Retinal pigment epithelial cell (primary cell): ENCODE measurements at places on chromosomes 3 and 15.

DNA sequence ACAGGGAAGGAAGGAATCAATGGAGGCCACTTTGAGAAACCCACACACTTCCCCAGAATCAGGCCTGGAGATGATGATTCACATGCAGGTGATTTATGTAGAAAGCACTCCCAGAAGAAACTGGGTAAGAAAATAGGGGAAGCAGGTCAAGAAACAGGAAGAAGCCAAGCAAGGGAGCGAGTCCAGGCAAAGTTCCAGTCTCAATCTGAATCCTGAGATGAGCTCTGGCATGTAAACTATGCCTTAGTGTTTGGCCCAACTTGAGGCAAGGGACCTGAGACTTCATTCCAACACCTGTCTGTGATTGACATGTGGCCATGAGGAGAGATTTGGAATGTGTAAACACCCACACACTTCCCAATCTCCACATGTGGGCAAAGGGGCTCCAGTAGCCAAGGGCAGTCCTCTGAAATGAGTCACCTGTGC is 61.6 kb upstream of the CTNNB1 start:
- no peak for DNase-seq

GRCh38 chr3:41141433-41142167 is 57.7 kb upstream of the CTNNB1 start:
- DNase-seq = no peak

- no peak for DNase-seq
Measured at GRCh38 chr3:171250444-171250843, 209.8 kb downstream of the TNIK start.

- DNase-seq = no peak
Measured at GRCh38 chr3:169344465-169344864, 319.0 kb downstream of the MECOM start.

GRCh38 chr3:128369881-128370642 is 96.6 kb downstream of the DNAJB8 start:
- no peak for DNase-seq

DNA sequence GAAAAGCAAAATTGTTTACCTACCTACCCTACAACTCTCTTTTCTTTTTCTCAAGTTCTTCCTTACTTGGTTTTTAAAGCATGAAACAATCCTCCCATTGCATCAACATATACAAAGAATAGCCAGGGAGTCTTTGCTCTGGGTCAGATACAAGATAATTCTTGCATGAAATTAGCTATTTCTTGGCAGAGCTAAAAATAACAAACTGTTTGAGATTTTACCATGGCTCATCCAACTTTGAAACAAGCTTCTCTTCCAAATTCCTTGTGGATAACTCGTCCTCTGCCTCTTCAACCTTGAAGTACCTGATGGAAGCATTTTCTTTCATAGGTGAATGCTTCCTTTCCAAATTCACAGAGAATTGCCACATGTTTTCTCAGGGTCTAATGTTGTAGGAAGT is 9.2 kb upstream of the CBLB start:
- DNase-seq = no peak

DNA sequence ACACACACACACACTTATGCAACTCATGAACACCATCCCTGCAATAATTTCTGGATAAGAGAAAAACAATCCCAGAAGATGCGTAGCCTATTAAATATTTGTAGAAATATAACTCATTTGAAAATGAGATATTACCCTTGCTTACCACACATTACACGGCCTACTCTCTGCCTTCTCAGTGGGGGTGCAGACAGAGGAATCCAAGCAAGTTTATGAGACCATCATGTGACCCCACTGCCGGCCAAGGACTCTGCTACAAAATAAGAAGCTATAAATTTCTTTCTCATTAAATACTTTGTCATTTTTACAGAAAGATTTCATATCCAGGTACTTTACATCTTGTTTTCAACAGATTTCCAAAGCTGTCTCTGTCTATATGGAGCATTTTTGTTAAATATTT is 286.3 kb downstream of the ZNF385D start:
- no peak for DNase-seq

DNA sequence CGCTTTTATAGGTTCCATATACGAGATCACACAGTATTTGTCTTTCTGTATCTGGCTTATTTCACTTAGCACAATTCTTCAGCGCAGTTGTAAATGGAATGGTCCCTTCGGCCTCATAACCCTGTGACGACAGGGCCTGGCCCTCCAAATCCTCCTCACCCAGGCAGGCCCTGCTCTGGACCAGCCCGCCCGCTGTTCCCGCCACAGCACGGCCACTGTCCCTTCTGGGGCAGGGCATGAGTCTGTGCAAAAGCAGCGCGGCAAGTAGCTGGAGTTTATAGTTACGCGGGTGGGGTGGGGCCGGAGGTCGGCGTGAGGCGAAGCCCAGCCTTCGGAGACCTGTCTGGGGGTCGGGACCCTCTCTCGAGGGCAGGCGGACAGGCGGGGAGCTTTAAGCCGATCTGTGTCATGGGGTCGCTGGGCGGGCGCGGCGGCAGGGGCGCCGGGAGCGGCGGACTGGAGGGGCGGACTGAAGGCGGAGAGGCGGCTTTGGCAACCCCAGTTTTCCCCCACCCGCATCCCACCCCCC is 543 bp downstream of the ARPIN start:
- DNase-seq = no peak

- no peak for DNase-seq
Measured at GRCh38 chr3:125280668-125281361, 68.3 kb upstream of the SLC12A8 start.

GRCh38 chr3:105944721-105945120 is 75.9 kb upstream of the CBLB start:
- no peak for DNase-seq

DNA sequence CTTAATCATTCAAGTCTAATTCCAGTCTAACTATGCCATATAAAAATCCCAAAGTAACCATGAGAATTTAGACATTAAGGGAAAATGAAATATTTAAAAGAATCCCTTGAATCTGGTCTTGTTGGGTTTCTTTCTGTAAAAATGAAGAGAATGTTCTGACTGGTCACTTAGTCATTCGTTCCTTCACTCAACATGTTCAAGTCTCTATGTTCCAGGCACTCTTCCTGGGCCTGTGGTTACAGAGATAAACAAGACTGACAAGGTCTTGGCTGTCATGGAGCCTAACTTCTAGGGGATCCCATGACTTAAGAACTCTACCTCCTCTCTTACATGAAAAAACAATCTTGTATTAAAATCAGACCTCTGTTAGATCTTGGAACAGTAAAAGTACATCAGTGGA is 638.6 kb upstream of the TBL1XR1 start:
- DNase-seq = no peak

DNA sequence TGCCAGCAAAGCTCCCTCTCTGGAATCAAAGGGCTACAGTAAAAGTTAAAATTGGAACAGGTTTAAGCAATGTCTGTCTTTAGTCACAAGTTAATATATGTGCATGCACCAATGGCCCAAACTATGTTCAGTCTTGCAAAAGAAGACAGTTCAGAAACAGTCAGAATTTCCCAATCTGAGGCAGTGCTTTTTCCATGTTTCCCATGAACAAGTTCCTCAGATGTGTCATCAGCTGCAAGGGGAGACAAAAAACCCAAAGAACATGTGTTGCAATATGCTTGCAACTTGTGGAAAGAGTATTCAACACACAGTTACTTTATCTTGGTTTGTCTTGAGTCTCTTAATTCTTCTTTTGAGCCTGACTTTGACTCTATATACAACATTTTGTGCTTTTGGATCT is 148.4 kb downstream of the USP13 start:
- DNase-seq = no peak

GRCh38 chr3:131630097-131630496 is 127.3 kb upstream of the MRPL3 start:
- DNase-seq = no peak

DNA sequence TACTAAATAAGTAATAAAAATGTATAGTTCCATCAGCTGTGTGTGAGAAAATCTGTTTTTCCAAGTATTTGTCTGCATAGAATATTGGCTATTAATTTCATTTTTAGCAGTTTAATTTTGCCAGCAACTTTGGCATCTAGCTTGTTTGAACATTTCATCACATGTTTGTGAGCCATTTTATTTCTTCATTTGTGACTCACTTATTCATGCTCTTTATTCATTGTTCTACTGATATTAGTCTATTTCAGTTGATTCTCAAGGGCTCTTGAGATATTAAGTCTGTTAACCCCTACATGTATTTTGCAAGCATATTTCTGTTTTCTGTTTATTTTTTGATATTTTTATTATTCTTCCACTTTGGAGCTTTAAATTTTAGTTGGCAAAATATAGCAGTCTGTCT is 74.0 kb upstream of the PHLDB2 start:
- no peak for DNase-seq

DNA sequence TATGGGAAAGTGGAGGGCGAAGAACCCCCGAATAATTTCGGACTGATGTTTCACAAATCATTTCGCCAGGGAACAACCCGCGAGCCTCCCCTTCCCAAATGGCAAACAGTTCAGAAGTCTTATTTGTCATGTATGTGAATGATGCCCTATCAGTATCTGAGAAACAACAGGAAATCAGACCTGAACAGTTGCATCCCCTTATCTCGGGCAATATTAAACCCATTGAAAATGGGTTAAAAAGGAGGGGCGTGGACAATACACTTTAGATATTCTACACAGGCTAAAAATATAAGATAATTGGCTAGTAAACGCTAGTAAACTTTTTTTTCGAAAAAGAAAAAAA is 1003.3 kb upstream of the NR2F2 start:
- no peak for DNase-seq

DNA sequence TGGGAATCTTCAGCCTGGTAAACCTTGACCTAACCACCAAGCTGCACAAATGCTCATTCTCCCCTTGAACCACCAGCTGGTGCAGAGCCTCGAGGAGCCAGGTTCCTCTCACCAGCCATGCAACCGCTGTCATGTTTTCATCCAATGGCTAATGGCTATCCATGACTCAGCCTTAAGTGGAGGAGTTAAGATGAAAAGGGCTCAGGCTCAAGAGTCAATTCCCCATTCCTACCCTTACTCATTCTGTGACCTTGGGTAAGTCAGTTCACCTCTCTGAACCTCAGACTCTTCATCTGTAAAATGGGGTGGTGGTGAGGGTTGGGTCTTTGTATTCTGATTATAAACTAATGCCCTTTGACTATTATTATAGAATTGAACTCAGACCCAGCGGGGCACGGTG is 515.6 kb downstream of the SHQ1 start:
- DNase-seq = no peak

DNA sequence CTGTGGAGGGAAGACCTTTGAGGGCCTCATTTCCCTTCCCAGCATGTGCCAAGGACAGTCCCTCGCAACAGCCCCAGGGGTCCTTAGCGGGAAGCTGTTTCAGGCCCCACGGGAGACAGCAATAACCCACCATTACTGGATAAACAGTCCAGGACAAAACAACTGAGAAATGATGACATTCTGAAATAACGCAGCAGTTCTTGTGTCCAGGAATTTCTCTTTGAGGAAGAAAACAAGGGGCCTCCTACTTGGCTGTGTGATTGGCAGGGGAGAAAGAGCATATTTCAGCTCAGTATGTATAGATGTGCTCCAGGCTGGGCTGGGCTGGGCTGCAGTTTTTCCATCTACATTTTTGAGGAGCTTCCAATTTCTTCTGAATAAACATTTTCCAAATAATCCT is 82.2 kb upstream of the THBS1 start:
- no peak for DNase-seq

DNA sequence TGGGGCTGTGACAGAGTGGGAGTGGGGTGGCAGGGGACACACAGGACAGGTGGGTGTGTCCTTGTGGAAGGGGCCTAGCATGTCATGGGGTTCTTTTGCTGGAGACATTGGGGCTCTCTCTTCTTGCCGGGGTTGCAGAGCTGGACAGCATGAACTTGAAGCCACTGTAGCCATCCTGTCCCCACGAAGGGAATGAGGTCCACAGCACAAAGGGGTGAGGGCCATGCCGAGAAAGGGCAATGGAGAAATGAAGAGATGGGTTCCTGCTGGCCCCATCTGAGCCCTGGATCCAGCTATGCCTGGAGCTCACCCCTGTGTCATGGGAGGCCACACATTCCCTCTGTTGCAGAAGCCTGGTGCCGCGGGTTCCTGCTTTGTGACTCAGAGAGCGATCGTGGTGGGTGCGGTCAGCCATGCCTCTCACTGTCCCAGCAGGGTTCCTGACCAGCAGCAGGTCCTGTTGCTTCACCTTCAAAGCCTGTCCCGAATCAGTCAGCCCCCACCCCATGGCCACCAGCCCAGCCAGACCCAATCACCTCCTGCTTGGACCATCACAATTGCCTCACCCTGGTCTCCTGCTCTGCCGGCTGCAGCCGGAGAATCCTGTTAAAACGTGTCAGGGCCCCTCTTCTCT is 50.0 kb downstream of the DNAJB8 start:
- peak; percentile 29 for DNase-seq

DNA sequence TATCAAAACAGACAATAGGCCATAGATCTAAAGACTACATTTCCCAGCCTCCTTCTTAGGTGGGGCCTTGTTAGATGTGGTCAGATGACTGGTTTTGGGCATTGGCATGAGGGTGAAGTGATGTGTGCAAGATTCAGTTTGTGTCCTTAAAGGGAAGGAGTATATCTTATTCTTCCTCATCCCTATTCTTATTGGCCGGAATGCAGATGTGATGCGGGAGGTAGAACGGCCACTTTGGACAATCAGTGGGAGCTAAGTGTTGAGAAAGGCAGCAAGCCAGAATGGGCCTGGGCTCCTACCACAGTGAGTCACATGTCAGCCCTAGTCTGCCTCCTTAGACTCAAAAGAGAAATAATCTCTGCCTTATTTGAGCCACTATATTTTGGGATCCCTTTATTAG is 89.8 kb upstream of the MEX3B start:
- DNase-seq = no peak

DNA sequence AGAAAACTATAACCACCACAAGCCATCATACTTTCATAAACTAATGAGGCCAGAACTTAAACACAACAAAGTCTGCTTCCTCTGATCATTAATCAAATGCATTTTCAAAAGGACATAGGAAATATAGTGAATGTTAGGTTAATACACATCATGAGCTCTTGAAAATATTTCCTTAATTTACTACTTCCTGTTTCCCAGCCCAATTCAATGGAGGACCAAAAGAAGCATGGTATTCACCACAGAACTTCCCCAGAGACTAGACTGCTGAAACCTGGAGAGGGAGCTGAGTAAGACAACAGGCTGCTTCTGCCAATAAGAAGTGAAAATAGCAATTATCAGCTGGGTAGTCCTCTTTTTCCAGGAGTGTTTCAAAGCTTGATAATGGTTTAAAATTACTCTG is 250.3 kb downstream of the ULK4 start:
- no peak for DNase-seq

DNA sequence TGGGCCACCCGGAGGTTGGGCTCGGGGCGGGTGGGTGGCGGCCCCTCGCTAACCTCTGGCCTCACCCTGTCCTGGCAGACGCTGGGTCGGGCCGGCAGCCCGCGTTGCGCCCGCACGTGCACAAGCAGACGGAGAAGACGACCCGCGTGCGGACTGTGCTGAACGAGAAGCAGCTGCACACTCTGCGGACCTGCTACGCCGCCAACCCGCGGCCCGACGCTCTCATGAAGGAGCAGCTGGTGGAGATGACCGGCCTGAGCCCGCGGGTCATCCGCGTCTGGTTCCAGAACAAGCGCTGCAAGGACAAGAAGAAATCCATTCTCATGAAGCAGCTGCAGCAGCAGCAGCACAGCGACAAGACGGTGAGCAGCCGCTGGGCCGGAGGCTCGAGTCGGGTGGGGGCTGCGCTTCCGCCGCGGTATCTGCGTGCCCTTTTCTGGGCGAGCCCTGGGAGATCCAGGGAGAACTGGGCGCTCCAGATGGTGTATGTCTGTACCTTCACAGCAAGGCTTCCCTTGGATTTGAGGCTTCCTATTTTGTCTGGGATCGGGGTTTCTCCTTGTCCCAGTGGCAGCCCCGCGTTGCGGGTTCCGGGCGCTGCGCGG is 3.7 kb downstream of the ISL2 start:
- DNase-seq = no peak

GRCh38 chr3:12970684-12971083 is 102.5 kb downstream of the IQSEC1 start:
- DNase-seq = no peak
